ENCODE measurements at places on chromosomes 3 and 15. TPM values are rescaled to one million over a fixed set of nuclear protein-coding genes. Genes with fewer than 3 reads are reported as not detected.

The ABHD6 gene
- 8.9 TPM for total RNA-seq

The BNC1 gene
- 0.03 TPM for total RNA-seq

The OR5H2 gene
- not detected for total RNA-seq

The KBTBD13 gene
- not detected for total RNA-seq

The CPB1 gene
- total RNA-seq, result not detected

The CD86 gene
- total RNA-seq, result not detected

The SCAPER gene
- 22.7 TPM for total RNA-seq

The PLA2G4D gene
- total RNA-seq, result not detected

The RTP3 gene
- not detected for total RNA-seq

The SPINK8 gene
- not detected for total RNA-seq

The FSIP1 gene
- 0.86 TPM for total RNA-seq

The CSPG4 gene
- 132 TPM for total RNA-seq

The CADM2 gene
- not detected for total RNA-seq

The C2CD4A gene
- total RNA-seq, result 0.26 TPM

The CCRL2 gene
- not detected for total RNA-seq

The GLT8D1 gene
- 100 TPM for total RNA-seq

The GATA2 gene
- 5.5 TPM for total RNA-seq

The ISG20 gene
- 7.7 TPM for total RNA-seq

The CRYGS gene
- 0.31 TPM for total RNA-seq

The STRIT1 gene
- total RNA-seq, result not detected

The MYRIP gene
- not detected for total RNA-seq

The ADCY5 gene
- 0.90 TPM for total RNA-seq

The ELL3 gene
- 6.1 TPM for total RNA-seq

The CHL1 gene
- not detected for total RNA-seq

The THSD4 gene
- total RNA-seq, result 8.6 TPM

The RBP2 gene
- not detected for total RNA-seq

The VPS33B gene
- 7.6 TPM for total RNA-seq

The MAP3K13 gene
- total RNA-seq, result 26.4 TPM

The PP2D1 gene
- total RNA-seq, result not detected

The GCNT3 gene
- 2.6 TPM for total RNA-seq

The B3GNT5 gene
- total RNA-seq, result 18.0 TPM

The CKMT1B gene
- not detected for total RNA-seq

The DISP2 gene
- 0.19 TPM for total RNA-seq

The PLCB2 gene
- not detected for total RNA-seq

The SERPINI2 gene
- not detected for total RNA-seq

The CXCR6 gene
- not detected for total RNA-seq

The IL5RA gene
- total RNA-seq, result not detected

The CCR1 gene
- not detected for total RNA-seq

The SLC24A5 gene
- total RNA-seq, result not detected

The CFAP100 gene
- total RNA-seq, result not detected

The ULK3 gene
- 35.9 TPM for total RNA-seq

The CEMIP gene
- 18.1 TPM for total RNA-seq

The CLDN1 gene
- 3.6 TPM for total RNA-seq

The CSPG5 gene
- 0.71 TPM for total RNA-seq

The NR2E3 gene
- not detected for total RNA-seq

The HOMER2 gene
- total RNA-seq, result 34.1 TPM

The WDR93 gene
- not detected for total RNA-seq

The SLCO2A1 gene
- 0.24 TPM for total RNA-seq

The ESYT3 gene
- 0.16 TPM for total RNA-seq

The CSTA gene
- not detected for total RNA-seq

The SOX14 gene
- total RNA-seq, result not detected

The OCA2 gene
- not detected for total RNA-seq

The GOLGA8A gene
- total RNA-seq, result 8.1 TPM

The CFAP91 gene
- 2.2 TPM for total RNA-seq
